MV-4-11 (cell line): ENCODE measurements at places on chromosomes 4 and X.

GRCh38 chrX:3585719-3586118 lies 127.7 kb downstream of the PRKX start:
- no peak for DNase-seq

DNA sequence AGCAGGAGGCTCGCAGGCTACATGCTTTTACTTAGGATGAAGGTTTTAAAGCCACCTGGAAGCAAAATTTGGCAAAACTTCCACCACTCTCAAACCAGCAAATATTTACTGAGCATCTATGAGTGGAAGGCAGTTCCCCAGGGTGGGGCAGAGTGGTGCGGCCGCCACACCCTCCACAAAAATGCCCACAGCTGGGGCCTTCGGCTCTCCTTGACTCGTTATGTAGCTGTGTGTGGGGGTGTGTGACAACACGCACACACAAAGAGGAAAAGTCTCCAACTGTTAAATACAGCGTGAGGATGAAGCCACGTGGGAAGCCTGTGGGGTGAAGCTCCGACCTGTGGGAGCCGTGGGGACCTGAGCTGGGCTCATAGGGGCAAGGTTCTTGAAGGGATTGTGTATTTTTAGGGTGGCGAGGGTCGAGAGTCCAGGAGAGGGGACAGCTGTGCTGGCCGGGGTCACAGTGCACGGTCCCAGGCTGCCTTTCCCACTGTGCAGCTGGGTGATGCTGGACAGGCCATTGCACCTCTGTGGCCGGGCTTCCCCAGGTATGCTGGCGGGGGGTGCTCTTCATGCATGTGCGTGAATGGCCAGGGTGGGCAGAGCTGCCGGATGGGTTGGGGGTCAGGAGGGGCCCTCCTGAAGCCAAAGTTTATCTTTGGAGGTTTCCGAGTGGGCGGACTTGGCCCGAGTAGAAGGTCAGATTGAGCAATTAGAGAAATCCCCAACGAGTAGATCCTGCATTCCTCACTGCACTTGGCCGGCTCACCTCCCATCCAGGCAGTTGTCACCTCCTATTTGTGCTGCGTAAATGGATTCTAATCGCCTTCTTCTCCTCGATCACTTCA lies 25.4 kb downstream of the SORCS2 start:
- no peak for DNase-seq

DNA sequence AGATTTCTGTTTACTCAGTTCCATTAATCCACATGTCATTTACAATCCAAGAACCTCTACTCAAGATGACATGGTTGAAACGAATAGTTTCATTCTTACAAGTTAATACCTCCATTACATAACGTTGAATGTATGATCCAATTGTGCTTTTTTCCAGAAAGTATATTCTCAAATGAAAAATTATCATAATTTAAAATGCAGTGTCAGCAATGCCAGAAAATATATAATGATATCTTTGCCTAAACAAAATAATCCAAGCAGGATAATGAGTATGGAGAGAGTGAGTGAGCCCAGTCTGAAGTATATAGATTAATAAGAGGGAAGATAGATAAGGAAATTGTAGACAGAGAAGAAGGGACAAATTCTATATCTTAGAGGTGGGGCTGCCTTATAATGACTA lies 505.0 kb downstream of the CENPC start:
- DNase-seq: no peak

DNA sequence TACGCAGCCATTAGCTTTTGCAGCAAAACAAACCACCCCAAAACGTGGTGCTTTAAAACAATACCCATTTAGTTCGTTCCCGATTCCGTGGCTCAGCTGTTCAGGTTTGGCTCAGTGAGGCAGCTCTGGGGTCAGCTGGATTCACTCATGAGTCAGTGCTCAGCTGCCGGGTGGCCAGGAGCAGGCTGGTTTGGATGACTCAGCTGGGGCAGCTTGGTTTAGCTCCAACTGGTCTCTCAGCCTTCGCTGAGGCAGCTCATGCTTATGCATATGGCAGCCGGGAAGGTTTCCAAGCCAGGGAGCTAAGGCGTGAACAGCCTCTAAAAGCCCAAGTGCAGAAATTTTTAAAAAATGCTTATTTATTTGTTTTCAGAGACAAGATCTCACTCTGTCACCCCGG lies 13.3 kb upstream of the CD99 start:
- DNase-seq: no peak

- DNase-seq: no peak
Measured at GRCh38 chr4:165476214-165477098, 97.6 kb downstream of the CPE start.

GRCh38 chr4:15864651-15865566 lies 73.6 kb downstream of the FGFBP1 start:
- DNase-seq: no peak

DNA sequence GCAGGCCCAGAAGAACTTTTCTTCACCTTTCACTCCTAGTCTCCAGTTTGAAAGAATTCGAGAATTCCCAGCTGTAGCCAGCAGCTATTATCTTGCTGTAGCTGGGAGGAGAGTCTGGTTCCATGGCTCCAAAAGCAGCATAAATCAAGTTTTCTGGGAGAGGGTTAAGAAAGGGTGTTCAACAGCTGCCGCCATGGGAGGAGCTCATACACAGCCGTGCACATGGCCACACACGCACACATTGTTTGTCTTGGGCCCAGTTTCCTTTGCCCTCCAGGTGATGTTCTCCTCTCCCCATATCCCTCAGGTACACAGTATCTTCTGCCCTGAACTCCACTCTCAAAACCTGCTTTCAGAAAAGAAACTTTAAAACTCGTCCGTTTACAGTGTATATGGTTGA lies 4.1 kb upstream of the GPC3 start:
- no peak for DNase-seq

DNA sequence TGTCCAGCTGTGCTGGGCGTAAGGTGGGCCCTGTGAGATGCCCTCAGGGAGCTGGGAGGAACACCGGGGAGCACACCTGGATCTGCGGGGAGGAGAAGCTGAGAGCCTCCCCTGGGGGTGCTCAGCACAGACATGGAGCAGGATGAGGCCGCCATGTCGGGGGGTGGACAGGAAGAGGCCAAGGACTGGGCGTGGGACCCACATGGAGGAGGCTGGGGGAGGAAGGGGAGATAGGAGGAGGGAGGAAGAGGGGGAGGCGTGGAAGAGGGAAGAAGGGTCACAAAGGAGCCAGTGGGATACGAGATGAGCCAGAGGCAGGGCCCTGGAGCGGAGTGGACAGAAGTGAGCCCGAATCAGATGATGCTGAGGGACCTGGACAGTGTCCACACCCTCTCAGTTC lies 66.3 kb downstream of the ZFYVE28 start:
- DNase-seq: no peak

DNA sequence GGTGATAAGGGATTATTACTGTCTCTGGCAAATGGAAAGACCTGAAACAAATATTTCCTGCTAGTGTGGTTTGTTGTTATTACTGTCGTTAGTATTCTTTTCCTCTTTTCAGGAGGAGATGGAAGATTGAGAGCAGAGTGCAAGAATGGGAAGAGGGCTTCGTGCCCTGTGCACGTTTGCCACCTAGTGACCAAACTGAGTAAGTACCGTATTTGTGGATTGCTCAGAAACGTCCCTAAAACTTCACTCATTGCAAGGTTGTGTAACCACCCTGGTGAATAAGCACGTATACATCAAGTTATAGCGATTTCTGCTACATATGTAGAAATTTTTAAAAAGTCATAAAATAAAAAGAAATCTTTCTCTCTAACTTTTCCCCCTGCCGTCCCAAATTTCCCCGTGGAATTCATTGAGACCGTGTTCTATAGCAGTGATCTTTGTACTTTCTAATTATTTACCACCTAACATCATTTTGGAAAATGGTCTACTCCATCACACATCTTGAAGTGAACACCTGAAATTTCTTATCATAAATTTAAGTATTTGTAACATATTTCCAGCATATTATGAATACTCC lies 24.3 kb downstream of the LINC00632 start:
- peak; percentile 29 for DNase-seq

DNA sequence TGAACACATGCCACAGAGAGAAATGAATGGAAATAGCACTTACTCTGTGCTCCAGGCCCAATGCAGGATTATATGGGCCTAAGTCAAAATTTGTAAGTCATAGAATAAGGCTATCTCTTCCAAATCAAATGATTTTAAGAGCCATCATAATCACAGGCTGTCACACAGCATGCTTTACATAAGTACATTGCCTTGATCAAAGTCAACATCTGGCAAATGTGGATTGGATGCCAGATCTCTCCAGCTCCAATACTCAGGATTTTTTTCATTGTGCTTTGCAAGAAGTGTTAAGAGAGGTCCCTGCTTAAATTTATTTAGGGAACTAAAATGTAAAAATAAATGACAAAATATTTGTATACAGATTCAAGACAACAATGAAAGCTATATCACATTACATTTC lies 299.9 kb downstream of the PRDM5 start:
- no peak for DNase-seq

GRCh38 chrX:55111578-55112254 lies 22.9 kb downstream of the PAGE2 start:
- no peak for DNase-seq

DNA sequence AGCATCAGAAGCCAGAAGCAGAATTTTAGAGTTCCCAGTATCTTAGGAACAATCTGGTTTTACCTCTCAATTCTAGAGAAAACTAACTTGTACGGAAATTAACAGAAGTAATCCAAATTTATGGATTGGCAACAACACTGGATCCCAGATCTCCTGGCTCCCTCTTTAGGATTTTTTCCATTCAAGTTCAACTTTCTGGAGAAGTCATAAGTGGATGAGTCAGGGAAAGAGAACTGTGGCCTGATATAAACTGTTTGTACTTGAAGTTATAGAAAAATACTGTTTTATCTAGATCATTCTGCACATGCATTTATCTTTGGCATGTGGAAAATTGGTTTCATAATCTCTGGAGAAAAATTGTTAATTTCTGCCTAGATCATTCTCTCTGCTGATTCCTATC lies 380.4 kb downstream of the PCDH7 start:
- no peak for DNase-seq

DNA sequence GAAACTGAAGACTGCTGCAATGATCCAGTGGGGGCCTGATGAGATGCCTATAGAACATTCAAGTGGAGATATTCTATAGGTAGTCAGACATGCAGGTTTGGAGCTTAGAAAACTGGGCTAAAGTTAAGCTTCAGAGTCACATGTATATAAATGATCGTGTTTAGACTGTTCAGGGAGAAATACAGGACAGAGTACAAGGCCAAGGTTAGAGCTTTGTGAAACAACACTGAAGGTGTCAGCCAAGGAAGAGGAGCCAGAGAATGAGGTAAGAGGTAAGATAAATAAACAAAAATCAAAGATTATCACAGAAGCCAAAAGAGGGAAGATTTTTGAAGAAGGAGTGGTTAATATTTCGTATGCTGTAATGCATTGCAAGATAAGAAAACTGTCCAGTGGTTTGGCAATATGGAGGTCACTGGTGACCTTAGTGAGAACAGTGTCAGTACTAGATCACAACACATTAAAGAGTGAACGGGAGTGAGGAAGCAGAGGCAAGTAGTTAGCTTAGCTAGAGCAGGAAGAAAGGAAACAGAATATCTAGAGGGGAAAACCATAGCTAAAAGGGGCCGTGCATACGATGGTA lies 58.0 kb upstream of the KLHL13 start:
- DNase-seq: no peak

DNA sequence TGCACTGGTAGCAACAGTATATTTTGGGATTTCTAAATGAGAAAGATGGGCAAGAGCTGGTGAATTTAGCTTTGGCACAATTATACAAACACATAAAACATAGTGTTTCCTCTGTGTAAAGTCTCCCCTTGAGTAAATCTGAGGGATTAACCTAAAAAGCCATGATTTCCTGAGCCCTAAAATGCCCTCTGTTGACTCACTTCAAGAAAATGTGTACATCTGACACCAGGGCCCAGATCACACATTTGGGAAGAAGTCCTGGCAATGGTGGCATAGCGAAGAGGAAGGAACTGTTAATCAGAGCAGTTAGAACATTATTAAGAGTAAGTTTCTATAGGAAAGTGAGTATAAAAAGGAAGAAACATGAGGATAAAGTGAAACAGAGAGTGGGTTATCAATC lies 338.5 kb downstream of the SPOCK3 start:
- DNase-seq: no peak

GRCh38 chr4:53059256-53059655 lies 197.1 kb downstream of the RASL11B start:
- no peak for DNase-seq

DNA sequence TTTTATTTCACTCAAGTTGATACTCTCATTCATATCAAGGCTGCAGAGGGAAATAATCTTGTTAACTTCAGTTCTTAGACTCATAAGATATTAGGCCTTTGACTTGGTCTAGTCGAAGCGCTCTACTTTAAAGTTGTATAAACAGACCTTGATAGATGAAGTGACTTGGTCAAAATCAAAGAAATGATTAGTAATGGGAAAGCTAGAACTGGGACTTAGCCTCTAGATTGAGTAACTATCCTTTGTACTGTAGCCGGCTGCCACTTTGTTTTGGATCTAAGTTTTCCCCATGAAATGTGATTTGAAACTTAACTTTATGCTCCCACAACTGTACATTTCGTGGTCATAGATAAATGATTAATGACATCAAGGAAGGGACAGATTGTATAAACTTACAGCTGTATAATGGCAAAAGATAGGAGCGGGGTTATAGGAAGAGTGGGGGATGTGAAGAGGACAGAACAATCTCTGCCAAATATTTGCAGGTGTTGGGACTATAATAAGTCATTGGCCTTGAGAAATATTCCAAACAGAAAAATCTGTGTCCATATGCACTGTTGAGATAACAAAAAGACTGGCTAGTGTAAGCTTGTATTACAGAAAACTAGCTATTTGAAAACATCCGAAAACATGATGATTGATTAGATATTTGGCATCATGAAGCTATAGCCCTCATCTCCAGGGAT lies 17.2 kb downstream of the MID2 start:
- DNase-seq: no peak

GRCh38 chrX:136768469-136769084 lies 12.2 kb downstream of the ARHGEF6 start:
- peak; percentile 89 for DNase-seq

- no peak for DNase-seq
Measured at GRCh38 chrX:55029291-55029690, 1.5 kb downstream of the ALAS2 start.

- peak; percentile 45 for DNase-seq
Measured at GRCh38 chr4:134636338-134637051, 434.9 kb upstream of the PABPC4L start.

- no peak for DNase-seq
Measured at GRCh38 chr4:88097781-88098180, 60.7 kb downstream of the ABCG2 start.

DNA sequence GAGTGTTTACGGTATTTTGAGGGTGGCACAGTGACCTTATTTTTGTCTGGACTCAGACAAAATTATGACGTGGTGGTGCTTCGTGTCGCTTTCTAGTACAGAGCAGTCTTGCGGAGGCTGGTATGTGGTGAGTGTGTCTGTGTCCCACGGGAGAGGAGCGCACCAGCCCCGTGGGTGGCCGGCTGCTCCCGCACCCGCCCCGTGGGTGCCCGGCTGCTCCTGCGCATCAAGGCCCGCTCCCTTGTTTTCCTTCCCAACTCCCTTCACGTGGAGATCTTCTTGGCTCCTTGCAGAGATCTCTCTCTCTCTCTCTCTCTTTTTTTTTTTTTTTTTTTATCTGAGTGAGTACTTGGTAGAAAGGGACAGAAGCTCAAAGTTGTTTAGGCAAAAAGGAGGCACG lies 12.2 kb upstream of the FAM149A start:
- DNase-seq: no peak

- no peak for DNase-seq
Measured at GRCh38 chr4:19592391-19592790, 659.3 kb upstream of the SLIT2 start.

- DNase-seq: peak; percentile 11
Measured at GRCh38 chr4:172202480-172203076, 389.4 kb downstream of the GALNTL6 start.
